ENCODE measurements at places on chromosomes 3 and 15.

GRCh38 chr3:14204515-14205284 is 26.1 kb downstream of the LSM3 start:
- no peak for DNase-seq

- no peak for DNase-seq
These were observed 36.5 kb downstream of the DZIP1L start for GRCh38 chr3:138078901-138079344.

GRCh38 chr15:62104846-62105245 is 38.1 kb downstream of the C2CD4A start:
- no peak for DNase-seq

DNA sequence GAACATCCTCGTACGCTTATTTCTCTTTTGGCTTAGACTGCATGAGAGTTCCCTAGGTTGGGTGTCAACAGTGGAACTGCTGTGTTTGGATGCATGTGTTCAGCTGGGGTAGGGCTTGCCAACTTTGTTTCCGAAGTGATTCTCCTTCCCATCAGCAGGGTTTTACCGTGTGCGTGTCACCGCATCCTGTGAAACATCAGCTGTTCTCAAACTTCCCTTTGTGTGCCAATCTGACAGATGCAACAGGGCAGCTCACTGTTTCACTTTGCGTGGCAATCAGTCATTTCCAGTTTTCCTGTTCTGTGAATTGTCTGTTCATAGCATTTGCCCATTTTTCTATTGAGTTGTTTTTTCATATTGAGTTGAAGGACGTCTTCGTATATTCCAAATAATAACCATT is 218.8 kb downstream of the VPS13C start:
- no peak for DNase-seq

DNA sequence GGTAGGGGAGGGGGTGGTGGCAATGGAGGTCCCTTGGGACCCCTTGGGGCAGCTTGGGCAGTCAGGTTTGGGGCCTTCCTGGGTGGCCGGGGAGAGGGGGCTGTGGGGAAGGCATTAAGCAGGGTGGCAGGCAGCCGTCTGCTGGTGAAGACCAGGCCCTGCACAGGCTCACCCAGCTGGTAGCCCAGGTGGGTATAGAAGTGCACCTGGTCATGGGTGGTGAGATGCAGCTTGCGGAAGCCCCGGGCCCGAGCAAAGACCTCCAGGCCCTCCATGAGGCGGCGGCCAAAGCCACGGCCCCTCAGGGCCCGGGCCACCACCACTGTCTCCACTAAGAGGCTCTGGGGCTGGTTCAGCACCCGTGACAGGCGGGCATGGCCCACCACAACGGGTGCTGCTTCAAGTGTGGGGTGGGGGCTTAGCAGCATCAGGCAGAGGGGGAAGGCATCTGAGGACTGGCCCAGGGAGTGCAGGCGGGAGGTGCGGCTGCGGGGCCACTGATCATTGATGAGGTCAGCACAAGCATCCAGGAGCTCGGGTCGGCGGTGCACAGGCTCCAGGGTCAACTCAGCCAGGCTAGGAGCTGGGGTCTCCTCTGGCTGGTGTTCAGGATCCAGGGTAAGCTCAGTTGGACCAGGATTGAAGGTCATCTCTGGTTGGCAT is 2.4 kb downstream of the HYAL3 start:
- DNase-seq = no peak

DNA sequence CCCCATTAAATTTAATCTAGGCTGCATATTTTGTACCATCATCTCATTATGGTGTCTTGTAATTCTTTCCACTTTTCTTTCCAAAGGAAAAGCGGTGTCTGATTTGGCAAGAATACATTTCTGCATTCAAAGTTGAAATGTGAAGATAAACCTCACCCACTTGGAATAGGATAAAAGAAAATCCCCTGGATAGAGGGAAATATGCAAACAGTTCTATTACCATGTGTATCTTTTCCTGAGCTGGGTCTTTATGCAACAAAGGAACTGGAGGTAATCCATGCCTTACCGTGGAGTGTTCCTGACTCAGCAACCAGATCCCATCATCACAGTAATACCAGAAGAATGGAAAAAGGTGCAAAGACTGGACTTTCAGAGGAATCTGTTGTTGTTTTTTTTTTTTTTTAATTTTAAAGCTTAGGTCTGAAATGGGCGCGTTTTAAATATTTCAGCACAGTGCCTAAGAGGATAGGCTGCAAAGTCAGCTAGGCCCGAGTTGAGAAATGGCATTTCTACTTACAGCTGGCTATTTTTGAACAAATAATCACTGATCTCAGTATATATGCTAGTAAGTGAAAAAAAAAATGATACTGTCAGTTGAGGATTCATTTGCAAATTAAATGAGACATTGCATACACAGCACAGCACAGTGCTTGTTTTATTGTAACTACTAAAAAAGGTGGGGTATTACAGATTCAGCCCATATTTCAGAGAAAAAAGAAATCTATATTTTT is 55.5 kb upstream of the ADAMTS9 start:
- no peak for DNase-seq

All from activated CD4-positive, alpha-beta T cell treated with anti-CD3 and anti-CD28 coated beads, Interleukin-2, amount 50 U/mL, for 1 hour (primary cell).